ENCODE measurements at places on chromosomes 6 and 20.

GRCh38 chr6:79636673-79637072, 5.5 kb downstream of the SH3BGRL2 start:
- no peak for DNase-seq

DNA sequence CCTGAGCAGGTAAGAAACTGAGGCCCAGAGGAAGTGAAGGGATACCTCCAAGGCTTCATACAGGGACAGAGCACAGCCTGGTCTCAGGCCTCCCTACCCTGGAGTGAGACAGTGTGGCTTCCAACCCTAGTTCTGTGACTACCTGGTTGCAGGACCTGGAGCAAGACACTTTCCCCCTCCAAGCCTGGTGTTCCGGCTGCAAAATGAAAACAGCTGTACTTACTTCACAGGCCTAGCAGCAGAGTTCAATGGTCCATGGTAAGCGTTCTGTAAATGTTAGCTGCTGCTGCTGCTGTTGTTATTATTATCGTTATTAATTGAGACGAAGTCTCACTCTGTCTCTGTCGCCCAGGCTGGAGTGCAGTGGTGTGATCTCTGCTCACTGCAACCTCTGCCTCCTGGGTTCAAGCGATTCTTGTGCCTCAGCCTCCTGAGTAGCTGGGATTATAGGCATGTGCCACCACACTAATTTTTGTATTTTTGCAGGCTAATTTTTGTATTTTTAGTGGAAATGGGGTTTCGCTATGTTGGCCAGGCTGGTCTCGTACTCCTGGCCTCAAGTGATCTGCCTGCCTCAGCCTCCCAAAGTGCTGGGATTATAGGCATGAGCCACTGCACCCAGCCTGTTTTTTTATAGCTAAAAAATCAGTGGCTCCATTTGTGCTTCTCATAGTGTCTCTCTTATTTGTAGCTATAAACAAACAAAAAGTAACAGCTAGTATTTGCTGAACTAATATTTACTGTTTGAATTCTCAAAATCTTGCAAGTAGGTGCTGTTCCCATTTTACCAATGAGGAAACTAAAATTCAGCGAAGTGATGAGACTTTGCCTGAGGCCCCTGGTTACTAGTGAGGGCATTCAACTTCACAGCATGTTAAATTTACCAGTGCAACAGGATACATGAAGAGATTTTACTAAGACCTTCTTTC, 41.9 kb downstream of the COX4I2 start:
- no peak for DNase-seq

DNA sequence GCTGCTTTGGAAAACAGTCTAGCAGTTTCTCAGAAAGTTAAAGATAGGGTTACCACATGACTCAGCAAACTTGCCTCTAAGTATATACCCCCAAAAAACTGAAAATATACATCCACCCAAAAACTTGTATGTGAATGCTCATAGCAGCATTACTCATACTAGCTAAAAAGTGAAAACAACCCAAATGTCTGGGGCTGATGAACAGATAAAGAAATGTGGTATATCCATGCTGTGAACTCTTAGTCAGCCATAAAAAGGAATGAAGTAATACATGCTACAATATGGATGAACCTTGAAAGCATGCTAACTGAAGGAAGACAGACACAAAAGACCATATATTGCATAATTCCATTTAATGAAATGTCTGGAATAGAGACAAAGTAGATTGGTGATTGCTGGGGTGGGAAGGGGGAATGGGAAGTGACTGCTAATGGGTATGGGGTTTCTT, 79.9 kb upstream of the GLP1R start:
- peak; percentile 3 for DNase-seq

- DNase-seq = no peak
Observed at GRCh38 chr6:4370066-4370465, 234.7 kb upstream of the ECI2 start.

GRCh38 chr6:15518878-15519277, 143.9 kb downstream of the DTNBP1 start:
- DNase-seq = no peak

DNA sequence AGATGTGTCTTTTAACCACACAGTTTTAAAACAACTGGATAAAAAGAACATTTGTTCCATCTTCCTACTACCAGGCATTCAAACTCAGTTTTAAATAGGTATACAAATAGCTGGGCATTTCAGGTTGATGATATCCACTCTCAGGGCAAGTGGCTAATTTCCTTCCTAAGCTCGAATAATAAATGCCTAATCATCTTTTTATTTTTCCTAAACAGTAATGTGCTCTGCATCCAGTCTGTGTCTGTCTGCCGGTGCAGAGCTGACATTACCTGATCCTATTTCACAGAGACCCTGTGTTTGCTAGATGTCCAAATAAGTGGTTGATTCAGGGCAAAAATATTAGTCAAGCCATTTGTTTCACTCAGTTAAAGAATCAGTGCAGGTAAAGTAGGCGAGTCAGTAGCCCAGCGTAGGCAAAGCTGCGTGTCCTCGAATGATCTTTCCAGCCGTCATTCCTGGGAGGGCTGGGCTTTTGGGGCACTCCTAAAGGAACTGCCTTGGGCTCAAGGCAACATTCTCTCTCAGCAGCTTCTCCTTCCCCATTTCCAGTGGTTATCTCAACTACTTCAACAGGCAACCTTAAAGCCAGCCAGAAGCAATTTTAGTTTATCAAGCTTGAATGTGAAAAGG, 74.2 kb upstream of the BMP2 start:
- no peak for DNase-seq
